ENCODE measurements at places on chromosomes 12 and 14. TPM values are rescaled to one million over a fixed set of nuclear protein-coding genes. Genes with fewer than 3 reads are reported as not detected.

Gene RAPGEF3
- 18.6 TPM for total RNA-seq

Gene NRIP2
- total RNA-seq: 0.26 TPM

Gene ERBB3
- 0.91 TPM for total RNA-seq

Gene C14orf132
- 34.4 TPM for total RNA-seq

Gene KLRG1
- total RNA-seq: 0.22 TPM

Gene TPH2
- not detected for total RNA-seq

Gene CCDC184
- total RNA-seq: 0.97 TPM

Gene RASSF9
- total RNA-seq: under 0.01 TPM

Gene FAIM2
- total RNA-seq: 3.0 TPM

Gene CKB
- total RNA-seq: 66.4 TPM

Gene PLXNC1
- 9.4 TPM for total RNA-seq

Gene CCDC88C
- under 0.01 TPM for total RNA-seq

Gene HPD
- total RNA-seq: 3.2 TPM

Gene AICDA
- not detected for total RNA-seq

Gene KERA
- total RNA-seq: not detected

Gene INTS13
- total RNA-seq: 28.9 TPM

Gene TDP1
- 13.5 TPM for total RNA-seq

Gene USP15
- total RNA-seq: 63.1 TPM

Gene PUS7L
- 30.8 TPM for total RNA-seq

Gene BDKRB2
- 35.8 TPM for total RNA-seq

Gene TMPRSS12
- total RNA-seq: not detected

Gene KLRC1
- not detected for total RNA-seq

Gene MFAP5
- 12.3 TPM for total RNA-seq
